ENCODE measurements at places on chromosomes 12 and 14.
A peak's percentile ranks its signal among the peaks of the same experiment; 100 is the strongest.

DNA sequence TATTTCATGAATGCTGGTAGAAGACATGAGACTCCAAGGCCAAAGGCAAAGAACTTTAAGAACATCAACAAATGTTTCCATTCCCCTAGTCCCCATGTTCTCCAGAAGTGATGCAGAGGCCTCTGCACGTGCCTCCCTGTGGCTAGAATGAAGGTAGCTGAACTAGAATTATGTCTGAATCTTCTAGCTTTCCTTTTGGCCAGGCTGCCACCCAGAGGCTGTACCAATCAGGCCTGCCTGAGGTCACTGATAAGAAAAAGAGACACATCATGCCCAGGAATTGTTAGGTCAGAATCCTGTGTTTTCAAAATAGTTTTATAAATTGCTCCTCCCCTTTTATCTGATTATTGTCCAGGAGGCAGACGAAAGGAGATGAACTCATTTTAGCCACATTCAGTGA is 188.0 kb upstream of the SLC16A7 start:
- no peak for DNase-seq

DNA sequence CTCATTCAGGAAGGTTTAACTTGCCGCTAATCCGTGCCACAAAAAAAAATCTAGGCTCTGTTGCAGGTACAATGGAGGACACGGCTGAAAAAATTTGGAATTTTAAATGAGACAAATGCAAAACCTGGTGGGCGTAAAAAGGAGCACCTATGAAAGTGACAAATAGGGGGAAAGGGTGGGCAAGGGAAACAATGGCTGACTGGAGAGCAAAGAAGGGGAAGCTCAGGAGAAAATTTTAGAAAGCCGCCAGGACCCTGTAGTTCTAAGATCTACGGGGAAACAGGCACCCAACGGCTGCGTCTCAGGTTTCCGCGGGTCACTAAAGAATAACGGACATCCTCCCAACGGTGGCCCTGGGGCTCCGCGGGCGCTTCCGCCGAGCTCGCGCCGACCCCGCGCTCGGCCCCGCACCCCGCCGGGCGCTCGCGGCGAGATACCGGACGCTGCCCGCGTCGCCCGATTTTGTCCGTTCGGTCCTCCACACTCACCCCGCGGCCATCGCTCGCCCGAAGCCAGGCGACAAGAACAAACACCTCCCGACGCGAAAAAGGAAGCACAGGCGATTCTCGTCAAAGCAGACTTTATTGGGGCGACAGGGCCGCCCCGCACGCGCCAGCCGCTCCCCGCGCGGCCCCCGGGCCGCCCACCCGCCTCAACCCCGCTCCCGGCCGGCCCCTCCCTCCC is 1.1 kb upstream of the YY1 start:
- DNase-seq, result no peak

DNA sequence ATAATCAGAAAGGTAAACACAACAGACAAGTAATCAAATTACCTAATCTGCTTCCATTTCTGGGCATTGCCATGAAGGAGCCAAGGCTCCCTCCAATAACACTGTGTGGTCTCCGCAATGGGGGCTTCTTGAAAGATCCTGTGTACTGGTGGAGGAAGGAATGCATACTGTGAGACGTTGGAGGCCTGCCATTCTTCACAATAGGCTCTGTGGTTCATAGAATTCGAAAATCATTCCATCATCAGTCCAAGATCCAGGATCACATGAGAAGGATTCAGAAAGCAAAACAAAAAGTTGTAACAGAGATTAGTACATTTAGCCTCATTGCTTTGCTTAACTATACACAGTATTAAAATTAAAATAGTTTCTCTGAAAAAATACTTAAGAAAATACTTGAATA is 76.3 kb downstream of the CDK17 start:
- DNase-seq, result no peak

GRCh38 chr14:28867571-28867970 is 101.0 kb downstream of the FOXG1 start:
- no peak for DNase-seq

- DNase-seq, result peak; percentile 20
Measured at GRCh38 chr12:108914121-108914531, 34.2 kb downstream of the DAO start.

GRCh38 chr14:65444230-65444629 is 31.7 kb downstream of the FUT8 start:
- no peak for DNase-seq

- no peak for DNase-seq
Measured at GRCh38 chr12:83826112-83826511, 1086.5 kb downstream of the SLC6A15 start.

DNA sequence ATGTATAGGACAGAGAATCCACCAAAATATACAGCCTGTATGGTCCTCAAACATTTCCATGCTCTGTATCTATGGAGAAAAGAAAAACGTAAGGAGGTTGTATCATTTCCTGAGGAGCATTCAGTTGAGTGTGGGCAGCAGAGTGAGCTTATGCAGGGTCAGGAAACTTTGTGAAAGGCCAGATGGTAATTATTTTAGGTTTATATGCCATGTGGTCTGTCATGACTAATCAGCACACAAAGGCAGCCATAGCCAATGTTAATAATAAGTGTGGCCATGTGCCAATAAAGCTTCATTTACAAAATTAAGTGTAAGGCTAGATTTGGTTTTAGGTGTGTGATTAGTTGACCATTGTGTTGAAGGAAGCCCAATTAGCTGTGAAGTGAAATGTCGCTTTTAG is 33.2 kb upstream of the A2M start:
- no peak for DNase-seq

- no peak for DNase-seq
Measured at GRCh38 chr12:87804386-87804785, 224.8 kb downstream of the C12orf50 start.
